ENCODE measurements at places on chromosomes 13 and 19. TPM values are rescaled to one million over a fixed set of nuclear protein-coding genes. Genes with fewer than 3 reads are reported as not detected.

The MUC16 gene
- 2.1 TPM for total RNA-seq

The KANK3 gene
- 30.7 TPM for total RNA-seq

The CCL25 gene
- total RNA-seq = not detected

The OR7G2 gene
- not detected for total RNA-seq
